Central memory CD8-positive, alpha-beta T cell (primary cell): ENCODE measurements at places on chromosomes 1 and 21.

DNA sequence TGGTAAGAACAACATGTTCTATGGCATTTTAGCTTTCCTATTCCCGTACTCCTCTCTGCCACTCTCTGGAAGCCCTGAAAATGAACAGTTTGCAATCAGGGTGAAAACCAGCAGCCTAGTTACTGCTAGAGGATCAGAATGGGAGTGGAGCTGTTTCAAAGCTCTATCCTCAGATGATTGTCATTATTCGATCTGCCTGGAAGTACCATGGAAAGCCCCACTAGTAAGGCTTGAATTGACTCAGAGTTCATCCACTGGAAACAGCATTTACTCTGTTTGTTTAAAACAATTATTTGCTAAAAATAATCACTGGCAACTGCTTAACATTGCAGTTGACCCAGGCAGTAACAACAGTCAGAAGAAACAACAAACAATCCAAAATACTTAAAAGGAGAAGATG, 91.2 kb downstream of the USH2A start:
- no peak for DNase-seq

GRCh38 chr1:228268881-228269265, 61.0 kb downstream of the OBSCN start:
- no peak for DNase-seq

GRCh38 chr1:154772606-154773506, 97.2 kb downstream of the KCNN3 start:
- DNase-seq: no peak

DNA sequence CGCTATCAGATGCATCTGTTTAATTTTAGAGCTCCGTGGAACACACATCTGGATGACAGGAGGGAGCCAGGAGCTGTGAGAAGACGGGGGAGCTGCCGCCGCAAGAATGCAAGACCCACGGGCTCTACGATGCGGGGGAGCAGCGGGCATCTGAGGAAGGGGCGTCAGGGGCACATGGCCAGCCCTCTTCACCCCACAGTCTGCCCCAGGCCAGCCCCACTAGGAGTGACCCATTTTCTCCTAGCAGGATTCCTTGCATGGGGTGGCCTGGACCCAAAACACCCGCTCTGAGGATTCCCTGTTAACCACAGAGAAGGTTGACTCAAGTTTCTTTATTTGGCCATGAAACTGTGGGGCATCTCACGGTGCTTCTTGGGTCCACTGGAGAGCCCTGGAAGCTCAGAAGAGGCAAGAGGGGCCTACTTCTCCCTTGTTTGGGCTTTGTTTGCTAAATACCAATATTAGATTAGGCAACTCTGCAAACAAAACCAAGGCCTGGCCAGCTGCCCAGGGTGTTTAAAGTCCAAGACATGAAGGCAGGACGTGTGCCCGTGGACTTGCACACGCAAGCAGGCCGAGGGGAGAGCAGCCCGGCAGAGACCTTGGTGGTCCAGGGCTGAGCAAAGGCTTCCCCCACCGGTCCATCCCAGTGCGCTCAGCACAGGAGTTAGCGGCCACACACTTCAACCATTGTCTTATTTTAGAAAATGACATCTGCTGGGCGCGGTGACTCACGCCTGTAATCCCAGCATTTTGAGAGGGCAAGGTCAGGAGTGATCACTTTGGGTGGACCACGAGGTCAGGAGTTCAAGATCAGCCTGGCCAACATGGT, 89.8 kb downstream of the DHRS3 start:
- no peak for DNase-seq

GRCh38 chr1:13725714-13726175, 25.8 kb downstream of the PRDM2 start:
- DNase-seq: peak; percentile 38

- DNase-seq: no peak
Observed at GRCh38 chr1:20223551-20224419, 37.5 kb upstream of the PLA2G2C start.

DNA sequence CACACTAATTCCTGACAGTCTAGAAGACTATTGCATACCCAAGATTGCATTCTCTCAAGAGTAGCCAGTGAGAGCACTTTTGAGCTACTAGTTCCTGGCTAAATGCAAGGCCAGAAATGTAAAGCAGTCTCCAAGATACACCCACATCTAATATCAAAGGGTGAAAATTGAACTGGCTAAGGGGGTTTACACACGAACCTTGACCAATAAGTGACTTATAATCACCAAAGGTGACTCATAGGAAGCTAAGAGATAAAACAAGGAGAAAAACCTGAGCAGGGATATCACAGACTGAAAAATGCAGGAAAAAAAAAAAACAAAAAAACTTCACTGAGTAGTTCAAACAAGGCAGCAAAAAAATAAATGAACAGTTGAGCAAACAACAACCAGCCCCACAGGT, 172.2 kb upstream of the RRP15 start:
- DNase-seq: no peak

DNA sequence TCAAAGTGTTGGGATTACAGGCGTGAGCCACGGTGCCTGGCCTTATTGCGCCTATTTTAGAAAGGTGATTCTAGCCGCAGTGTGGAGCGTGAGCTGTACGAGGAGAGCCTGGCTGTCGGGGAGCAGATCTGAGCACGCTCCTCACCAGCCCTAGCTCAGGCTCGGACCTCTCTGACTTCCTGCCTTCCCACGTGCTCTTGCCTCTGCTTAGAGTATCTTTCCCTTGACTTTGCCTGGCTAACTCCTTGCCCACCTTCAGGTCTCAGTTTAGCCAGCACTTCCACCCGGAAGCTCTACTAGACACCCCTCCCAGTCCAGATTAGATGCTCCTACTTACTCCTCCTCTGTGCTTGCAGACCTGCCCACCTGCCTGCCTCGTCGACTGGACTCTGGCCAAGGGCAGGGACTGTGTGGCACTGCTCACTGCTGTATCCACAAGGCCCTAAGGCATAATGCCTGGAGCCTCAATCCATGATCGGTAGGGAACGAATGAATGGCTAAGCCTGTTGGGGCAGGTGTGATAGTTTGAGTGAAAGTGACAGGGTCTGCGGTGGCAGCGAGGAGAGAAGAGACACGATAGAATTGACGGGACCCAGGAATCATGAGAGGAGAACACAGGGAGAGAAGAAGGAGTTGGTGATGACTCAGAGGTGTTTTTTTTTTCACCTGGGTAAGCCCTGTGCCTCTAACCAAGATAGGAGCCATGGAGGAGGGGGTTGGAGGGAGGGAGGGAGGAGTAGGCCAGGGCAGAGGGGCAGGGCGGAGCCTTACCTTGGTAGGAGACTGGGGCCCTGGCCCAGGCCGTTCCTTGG, 28.1 kb upstream of the WASF2 start:
- no peak for DNase-seq

- no peak for DNase-seq
Observed at GRCh38 chr1:19196331-19196730, 13.7 kb downstream of the UBR4 start.

DNA sequence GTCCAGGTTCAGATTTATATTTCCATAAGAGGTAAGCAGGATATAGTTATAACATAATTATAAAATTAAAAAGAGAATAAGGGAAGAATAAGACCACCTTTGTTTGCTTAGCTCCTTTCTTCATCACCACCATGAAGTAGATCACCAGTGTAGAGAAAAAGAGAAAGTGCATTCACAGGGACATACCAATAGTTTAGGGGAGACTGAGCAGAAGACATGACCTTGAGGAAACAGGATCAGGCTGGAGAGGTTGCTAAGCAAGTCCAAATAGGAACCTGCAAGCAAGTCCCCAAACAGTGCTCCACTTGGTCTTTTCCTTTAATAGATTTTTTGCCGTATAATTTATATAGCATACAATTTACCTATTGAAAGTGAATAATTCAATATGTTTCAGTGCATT, 63.0 kb downstream of the KCNT2 start:
- DNase-seq: no peak

DNA sequence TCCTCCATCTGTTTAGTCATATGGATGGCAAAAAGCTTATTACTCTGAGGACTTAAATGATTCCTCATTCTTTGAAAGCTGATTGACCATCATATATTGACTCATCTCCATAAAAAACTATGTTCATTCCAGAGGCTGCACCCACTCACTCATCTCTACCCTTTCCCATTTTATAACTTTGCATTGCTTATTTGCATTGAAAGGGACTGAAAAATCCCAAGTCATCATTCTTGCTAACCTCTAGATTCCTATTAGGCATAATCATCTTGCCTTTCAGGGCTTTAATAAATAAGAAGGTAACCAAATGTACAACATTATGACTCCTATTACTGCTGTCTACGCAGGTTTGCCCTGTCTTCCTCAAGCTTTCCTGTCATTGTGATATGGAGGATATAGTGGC, 1180.3 kb upstream of the B3GALT2 start:
- DNase-seq: no peak

DNA sequence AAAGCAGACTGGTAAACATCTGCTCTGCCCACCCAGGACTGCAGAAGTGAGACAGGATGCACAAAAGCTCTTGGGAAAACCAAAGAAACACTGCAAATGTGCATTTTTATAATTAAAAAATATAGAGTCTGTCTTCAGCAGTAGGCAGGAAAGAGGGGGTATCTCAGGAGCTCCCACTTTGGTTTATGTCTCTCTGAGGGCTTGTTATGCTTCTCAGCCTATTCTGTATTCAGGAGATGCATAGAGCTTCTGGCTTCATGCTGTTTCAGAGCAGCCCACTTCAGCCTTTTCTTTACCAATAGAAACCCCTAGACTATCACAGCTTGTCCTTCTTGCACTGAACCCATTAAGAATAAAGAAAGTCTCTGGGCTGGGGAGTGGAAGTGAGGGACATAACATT, 148.0 kb downstream of the ROR1 start:
- DNase-seq: no peak

DNA sequence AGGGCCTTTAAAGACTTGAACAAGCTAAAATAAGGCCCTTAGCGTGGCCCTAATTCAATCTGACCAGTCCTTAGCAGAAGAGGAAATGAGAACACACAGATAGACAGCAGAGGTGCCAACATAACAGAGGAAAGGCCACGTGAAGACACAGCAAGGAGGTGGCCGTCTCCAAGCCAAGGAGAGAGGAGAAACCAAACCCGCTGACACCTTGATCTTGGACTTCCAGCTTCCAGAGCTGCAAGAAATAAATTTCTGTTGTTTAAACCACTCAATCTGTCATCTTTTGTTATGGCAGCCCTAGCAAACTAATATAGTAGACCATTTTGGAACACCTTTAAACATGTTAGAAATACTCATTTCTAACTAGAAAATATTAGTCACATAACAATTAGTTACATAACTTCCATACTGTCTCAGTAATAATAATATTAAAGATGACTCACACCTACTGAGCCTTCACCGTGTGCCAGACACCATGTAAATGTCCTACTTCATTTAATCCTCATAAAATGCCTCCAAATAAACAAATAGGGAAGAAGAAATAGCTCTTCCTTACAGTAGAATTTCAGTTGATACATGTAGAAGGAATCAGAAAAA, 47.9 kb downstream of the S1PR1 start:
- no peak for DNase-seq

DNA sequence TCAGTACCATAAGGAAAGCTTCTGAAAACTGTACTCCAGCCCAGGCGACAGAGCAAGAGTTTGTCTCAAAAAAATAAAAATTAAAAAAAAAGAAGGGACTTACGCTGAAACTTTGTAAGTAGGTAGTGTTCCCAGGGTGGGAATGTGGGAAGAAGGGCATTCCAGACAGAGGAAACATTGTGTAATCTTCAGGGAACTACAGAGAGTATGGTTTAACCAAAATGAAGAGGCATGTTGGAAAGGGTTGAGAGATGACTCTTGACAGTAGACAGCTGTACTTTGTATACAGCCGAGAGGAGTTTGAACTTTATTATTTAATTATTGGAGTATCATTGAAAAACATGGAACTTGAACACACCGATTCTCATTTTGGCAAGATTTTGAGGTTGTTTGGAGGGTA, 43.0 kb downstream of the PPP2R5A start:
- no peak for DNase-seq

DNA sequence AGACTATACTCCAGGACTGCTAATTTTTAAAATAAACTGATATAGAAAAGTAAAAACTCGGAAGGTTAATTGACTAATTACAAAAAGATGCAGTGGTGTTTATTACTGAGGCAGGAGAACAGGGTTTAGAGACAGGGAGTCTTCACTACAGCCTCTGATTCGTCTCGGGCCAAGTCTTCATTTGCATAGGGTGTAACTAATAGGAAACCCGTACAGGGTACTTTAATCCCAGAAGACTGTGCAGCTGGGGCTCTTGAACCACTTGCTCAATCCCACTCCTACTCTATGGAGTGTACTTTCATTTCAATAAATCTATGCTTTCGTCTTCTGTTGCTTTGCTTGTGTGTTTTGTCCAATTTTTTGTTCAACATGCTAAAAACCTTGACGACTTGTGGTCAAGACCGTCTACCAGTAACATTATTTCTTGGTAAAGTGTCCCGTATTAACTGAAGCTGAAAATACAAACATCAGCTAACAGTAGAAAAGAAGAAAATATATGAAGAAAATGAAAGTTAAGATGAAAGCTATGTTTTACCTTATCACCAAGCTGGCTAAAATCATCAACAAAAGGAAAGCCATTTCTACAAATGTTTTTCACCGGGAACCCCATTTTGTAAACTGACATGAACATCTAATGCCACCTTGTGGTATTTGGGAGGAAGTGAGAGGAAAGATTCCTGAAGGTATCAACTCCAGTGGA, 8.0 kb downstream of the SDHB start:
- DNase-seq: no peak

DNA sequence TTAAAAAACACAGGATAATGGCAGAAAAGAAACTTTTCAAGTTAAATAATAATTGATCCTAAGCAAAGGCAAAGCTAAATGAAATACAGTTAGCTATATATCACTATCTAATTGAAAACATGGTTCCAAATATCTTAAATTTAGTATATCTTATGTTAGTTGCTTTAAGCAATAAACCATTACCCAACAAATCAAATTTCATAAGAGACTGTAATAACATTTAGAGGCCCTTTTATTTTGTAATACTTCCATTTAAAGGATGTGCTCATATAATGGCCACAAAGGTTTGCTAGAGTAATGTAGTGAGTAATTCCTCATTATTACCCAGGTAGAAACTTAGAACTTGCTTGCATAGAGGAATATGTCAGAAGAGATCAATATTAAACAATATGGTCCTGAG, 32.3 kb downstream of the RPL5 start:
- DNase-seq: no peak

DNA sequence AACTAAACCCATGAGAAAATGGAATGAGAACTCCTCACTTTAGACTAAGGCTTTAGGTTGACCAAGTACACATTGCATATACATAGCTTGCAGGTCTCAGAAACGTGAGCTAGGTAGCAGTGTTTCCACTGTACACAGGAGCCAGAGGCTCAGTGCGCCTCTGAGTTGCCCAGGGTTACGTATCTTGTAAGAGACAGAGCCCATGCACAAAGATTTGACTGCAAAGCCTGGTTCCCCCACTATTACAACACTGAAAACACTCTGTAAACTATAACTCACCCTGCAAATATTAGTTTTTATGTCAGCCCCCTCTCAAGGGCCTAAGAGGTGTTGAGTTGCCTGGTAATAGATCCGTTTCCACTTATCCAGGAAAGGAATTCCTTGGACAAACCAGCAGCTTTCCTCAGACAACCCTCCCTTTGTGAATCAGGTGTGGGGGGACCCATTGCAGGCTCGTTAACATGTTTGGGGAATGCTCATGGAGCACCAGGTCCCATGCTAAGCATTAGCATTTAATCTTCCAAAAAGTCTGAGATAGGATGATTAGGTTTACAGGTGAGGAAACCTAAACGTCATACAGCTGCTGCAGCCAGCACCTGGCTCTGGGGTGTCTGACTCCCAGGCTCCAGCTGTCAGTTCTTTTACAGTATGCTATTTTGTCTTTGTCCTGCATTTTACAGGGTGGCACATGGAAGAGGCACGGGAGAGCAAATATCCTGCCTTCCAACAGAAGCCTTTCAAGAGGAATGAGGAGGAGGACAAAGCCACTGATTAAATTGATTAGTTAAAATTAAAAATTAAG, 25.7 kb downstream of the TENT5C start:
- DNase-seq: no peak
